ENCODE measurements at places on chromosomes 4 and X.
A peak's percentile ranks its signal among the peaks of the same experiment; 100 is the strongest.

DNA sequence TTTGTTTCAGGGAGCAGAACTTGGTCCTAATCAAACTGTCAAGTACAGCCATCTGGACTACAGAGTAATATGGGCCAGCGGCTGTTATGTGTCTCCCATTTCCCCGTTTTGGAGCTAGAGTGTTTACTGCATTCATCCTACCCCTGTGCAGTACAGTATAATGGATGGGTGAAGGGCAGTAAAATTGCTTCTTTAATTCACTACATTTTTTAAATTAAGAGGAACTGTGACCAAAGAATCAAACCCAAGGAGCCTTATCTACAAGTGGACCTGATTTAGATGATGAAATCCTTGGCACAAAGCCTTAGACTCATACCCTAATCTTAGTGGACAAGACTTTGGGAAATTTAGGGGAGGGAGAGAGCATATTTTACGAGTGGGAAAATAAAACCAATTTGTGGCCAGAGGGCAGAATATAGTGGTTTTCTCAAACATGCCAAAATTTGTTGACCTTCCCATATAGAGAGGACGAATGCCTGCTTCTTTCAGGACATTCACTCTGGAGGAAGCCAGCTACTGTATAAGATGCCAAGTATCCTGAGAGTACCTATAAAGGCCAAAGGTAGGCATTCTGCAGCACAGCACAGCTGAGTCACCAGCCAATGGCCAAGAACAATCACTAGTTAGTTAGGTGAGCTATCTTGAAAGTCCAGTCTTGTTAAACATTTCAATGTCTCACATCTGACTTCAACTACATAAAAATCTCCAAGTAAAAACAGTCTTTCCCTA lies 253.8 kb upstream of the KCNIP4 start:
- DNase-seq: no peak

DNA sequence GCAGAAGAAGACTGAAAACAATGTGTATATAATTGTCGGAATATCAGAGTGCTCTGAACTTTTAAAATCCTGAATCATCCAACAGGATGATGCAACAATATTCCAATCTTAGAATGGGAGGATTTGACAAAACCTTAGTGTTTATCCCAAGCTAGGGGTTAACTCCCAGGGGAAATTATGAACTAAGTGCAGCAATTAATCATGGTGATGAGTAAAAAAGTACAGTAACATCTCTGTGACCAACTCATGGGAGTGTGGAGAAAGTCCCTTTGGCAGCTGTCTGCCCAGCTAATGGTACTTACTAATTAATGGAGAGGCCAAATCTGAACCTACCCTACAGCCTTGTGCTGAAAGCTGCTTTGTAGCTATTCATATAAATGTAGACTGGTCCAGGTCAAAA lies 257.6 kb upstream of the DDX53 start:
- DNase-seq: no peak

- DNase-seq: no peak
Measured at GRCh38 chrX:98077440-98077839, 1193.7 kb downstream of the RPA4 start.

DNA sequence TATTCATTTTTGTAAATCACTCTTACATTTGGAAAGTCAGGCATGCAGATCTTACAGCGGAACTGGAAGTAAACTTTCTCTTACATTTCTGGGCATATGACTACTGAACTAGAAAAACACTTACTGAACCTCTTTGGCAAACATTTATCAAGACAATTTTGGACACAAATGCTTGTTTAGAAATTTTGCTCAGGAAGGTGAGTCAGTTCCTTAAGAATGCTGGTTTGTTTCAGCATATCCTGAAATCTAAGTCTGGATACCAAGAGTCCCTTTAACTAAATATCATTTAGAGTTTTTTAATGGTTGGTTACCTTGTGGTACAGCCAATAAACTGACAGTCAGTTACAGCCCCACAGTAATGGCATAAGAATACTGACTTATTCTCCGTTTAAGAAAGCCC lies 15.0 kb downstream of the SHISA3 start:
- DNase-seq: no peak

DNA sequence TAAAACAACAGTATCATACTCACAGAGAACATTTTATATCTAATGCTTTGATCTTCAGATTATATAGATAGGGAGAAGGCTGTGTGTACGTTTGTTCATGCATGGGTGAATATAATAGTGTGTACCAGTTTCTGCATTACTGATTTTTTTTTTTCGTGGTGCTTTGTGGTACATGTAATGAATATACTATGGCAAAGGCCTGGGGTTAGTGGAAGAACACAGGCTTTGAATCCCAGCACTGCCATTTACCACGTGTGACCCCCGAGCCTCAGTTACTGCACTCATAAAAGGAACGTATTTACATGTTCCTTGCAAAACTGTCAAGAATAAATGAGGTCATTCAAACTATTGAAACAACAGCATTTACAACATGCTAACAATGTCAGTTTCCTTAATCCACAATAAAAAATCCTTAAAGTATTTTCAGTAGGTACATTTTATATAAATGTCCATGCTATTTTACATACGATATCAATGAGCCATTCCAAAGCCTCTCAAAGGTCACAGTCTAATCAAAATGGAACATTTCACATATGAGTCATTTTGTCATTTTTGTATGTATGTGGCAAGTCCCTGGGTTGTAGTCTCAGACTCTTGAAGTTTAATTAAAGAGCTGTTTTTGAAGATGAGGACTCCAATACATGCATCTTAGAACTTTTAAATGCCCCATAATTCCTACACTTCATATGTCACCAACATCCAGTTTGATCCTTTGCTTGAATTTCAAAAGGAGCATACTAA lies 242.8 kb downstream of the PPP3CA start:
- DNase-seq: no peak

- DNase-seq: peak; percentile 22
Measured at GRCh38 chrX:128518508-128518907, 466.3 kb upstream of the ACTRT1 start.
